ENCODE measurements at places on chromosomes 1 and 21. TPM values are rescaled to one million over a fixed set of nuclear protein-coding genes. Genes with fewer than 3 reads are reported as not detected.

AQP10 gene
- not detected for total RNA-seq

ZSWIM5 gene
- 12.1 TPM for total RNA-seq

- DNase-seq, result no peak
Measured at GRCh38 chr1:152398812-152399698, 15.0 kb downstream of the CRNN start.

MPL gene
- not detected for total RNA-seq

C1orf185 gene
- total RNA-seq, result not detected

GRCh38 chr1:65067491-65068201 lies 80.4 kb upstream of the AK4 start:
- peak; percentile 79 for DNase-seq

- no peak for DNase-seq
Measured at GRCh38 chr1:42639116-42639515, 19.1 kb upstream of the PPIH start.

FAM78B gene
- total RNA-seq, result 1.5 TPM

UBL4B gene
- not detected for total RNA-seq

DNA sequence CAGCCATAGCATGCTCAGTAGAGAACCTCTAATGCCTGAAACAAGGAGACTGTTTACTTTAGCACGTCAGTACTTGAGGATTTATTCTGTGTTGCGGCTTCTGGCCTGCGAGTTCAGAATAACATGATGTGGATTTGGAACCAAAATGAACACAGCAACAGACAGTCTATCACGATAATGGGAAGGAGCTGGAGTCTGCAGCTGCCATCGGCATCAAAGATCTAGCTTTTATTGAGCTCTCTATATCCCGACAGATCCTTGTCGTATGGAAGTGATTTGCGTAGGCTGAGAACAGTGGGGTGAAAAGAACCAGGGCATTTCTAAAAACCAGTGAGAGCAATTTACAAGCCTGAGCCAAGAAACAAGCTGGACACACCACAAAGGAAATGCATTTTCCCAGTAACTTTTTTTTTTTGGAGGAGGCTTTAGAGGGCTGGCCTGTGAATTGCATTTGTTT lies 294.2 kb downstream of the KIF26B start:
- DNase-seq, result no peak

- DNase-seq, result peak; percentile 47
Measured at GRCh38 chr1:117284399-117285215, 73.9 kb upstream of the VTCN1 start.

GRCh38 chr1:6884652-6885153 lies 99.4 kb downstream of the CAMTA1 start:
- no peak for DNase-seq

DNA sequence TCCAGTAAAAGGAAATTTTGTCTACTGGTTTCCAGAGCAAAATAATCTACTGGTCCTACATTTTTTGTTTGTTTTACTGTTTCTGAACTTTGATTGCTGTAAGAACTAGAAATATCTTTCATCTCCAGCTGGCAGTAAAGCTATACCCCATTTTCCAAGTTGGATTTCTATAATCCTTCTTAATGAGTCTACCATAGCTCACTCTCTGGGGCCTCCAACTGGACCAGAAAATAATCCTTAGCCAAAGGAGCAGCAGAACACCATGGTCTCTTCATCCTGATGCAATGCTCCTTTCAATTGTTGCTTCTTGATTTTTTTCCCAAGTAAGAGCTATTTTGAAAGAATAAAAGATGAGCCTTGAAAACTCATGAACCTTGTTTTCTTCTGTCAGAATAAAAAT lies 110.0 kb upstream of the COL11A1 start:
- no peak for DNase-seq

Data from Peyer's patch (tissue), 4 donors.